ENCODE measurements at places on chromosomes 3 and 15. TPM values are rescaled to one million over a fixed set of nuclear protein-coding genes. Genes with fewer than 3 reads are reported as not detected.

TM4SF18 gene
- total RNA-seq, result 19.7 TPM

RBSN gene
- total RNA-seq, result 24.0 TPM

SETD2 gene
- 49.9 TPM for total RNA-seq

BFSP2 gene
- 0.41 TPM for total RNA-seq

FETUB gene
- total RNA-seq, result not detected

THBS1 gene
- 377 TPM for total RNA-seq

ACVR2B gene
- total RNA-seq, result 11.2 TPM

Measured in kidney (tissue), 22 donors.